ENCODE measurements at places on chromosomes 3 and 15. TPM values are rescaled to one million over a fixed set of nuclear protein-coding genes. Genes with fewer than 3 reads are reported as not detected.

CPLX3 gene
- total RNA-seq = not detected

CIDEC gene
- 9.4 TPM for total RNA-seq

STRC gene
- under 0.01 TPM for total RNA-seq

ZNF620 gene
- 2.1 TPM for total RNA-seq

SAXO2 gene
- 0.52 TPM for total RNA-seq

SCN10A gene
- not detected for total RNA-seq

CHL1 gene
- total RNA-seq = 9.9 TPM

TGM4 gene
- not detected for total RNA-seq

PIF1 gene
- 2.1 TPM for total RNA-seq

PPP1R14D gene
- not detected for total RNA-seq

RGMA gene
- 5.7 TPM for total RNA-seq

GOLGA6L1 gene
- not detected for total RNA-seq

TMEM45A gene
- 15.7 TPM for total RNA-seq

CA12 gene
- 1.6 TPM for total RNA-seq

TP63 gene
- 7.8 TPM for total RNA-seq

SNURF gene
- total RNA-seq = 36.0 TPM

ITIH3 gene
- total RNA-seq = 2.1 TPM

HEG1 gene
- 25.1 TPM for total RNA-seq

ZPLD1 gene
- total RNA-seq = not detected

ZNF80 gene
- not detected for total RNA-seq

COL6A5 gene
- total RNA-seq = not detected

PIK3CB gene
- 16.2 TPM for total RNA-seq

MYO5C gene
- 3.7 TPM for total RNA-seq

ZBED2 gene
- total RNA-seq = not detected

CPNE9 gene
- 0.52 TPM for total RNA-seq

CPB1 gene
- total RNA-seq = 2.1 TPM

LCMT2 gene
- 5.7 TPM for total RNA-seq

FEZF2 gene
- total RNA-seq = not detected

ANXA2 gene
- total RNA-seq = 631 TPM

ADAMTS9 gene
- total RNA-seq = 106 TPM

MEGF11 gene
- total RNA-seq = 0.52 TPM

CELF6 gene
- 1.0 TPM for total RNA-seq

AHSG gene
- 0.52 TPM for total RNA-seq

DISP2 gene
- under 0.01 TPM for total RNA-seq

CLDN11 gene
- 1.6 TPM for total RNA-seq

NUP210 gene
- total RNA-seq = 3.7 TPM

PLA2G4B gene
- 1.6 TPM for total RNA-seq

SKOR1 gene
- total RNA-seq = under 0.01 TPM

TMCO5A gene
- total RNA-seq = not detected

CEP152 gene
- 2.6 TPM for total RNA-seq

CIP2A gene
- total RNA-seq = 6.8 TPM

LRRC31 gene
- not detected for total RNA-seq

SLCO2A1 gene
- 0.52 TPM for total RNA-seq

NOX5 gene
- under 0.01 TPM for total RNA-seq

IRAK2 gene
- total RNA-seq = 1.6 TPM

ITIH1 gene
- under 0.01 TPM for total RNA-seq

ARHGAP31 gene
- total RNA-seq = 9.4 TPM

ADAMTS17 gene
- 5.7 TPM for total RNA-seq

ANKDD1A gene
- 2.6 TPM for total RNA-seq

CCR2 gene
- 3.7 TPM for total RNA-seq

CCDC54 gene
- total RNA-seq = not detected

DCLK3 gene
- total RNA-seq = 2.6 TPM
